ENCODE measurements at places on chromosomes 7 and 10.

DNA sequence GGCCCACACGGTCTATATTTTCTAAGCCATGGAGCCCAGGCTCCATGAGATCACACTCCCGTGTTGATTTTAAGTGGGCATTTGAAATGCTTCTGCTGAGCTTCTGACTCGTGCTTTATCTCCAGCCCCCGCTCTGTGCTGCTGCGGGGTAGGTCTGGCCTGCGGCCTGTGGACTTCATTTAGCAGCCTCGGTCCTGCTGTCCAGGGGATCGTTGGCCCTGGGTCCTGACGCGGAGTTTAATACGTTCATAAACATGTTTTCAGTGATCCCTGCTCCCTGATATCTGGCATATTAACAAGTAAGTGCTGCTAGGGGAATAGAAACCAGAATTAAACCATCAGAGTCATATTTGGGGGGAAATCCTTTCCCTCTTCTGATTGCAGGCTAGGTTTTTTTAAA is 540.3 kb upstream of the MGMT start:
- no peak for DNase-seq

- DNase-seq: no peak
These were observed 3.8 kb upstream of the CH25H start for GRCh38 chr10:89210794-89211425.

DNA sequence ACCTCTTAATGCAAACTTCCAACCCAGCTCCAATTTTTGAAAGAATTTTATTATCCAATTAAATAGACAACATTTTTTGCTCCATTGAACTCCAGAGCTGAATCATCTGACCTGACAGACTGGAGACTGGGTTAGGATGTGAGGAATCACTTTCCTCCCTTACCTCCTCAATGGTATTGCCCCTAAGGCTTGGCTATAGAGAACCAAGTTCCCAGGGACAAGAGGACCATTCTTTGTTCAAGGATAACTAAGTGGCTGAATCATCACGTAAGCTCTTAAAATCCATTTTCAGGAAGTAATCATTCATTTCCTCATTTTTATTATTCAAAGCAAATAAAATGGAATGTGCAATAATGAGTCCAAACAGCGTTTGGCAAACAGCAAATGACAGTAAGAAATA is 335.1 kb downstream of the GATA3 start:
- DNase-seq: no peak

- no peak for DNase-seq
These were observed 15.2 kb upstream of the DNAAF5 start for GRCh38 chr7:711093-711921.

DNA sequence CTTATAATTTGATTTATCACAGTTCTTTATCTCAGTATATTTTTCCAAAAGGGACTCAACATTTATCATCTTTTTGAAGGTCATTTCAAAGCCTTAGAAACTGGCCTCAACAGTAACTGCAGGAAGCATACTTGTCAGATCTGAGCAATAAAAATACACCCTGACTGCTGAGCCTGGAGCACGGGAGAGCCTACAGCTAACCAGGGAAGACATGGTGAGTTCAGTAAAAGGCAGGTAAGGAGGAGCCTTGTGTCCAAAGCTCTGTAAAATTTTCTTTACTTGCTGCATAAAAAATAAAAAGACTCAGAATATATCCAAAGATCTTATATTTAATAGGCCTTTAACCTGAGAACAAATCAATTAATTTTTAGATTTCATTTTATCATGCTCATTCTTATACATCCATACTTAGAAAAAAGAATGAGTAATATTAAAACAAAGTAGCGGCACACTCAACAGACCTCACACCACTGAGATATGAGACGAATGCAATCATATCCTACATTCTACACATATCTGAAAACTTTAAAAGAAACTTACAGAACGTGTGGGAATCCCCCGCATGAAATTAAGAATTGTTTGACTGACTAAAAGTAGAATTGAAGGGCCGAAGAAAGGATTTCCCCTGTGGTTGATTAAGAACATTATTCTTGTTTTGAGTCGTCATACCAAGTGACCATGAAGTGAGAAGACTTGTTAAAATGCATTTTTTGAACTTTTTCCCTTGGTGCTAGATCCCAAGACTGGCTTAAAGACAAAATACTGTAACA is 296.4 kb upstream of the MKLN1 start:
- no peak for DNase-seq

GRCh38 chr7:83934118-83934734 is 260.4 kb downstream of the SEMA3A start:
- no peak for DNase-seq

DNA sequence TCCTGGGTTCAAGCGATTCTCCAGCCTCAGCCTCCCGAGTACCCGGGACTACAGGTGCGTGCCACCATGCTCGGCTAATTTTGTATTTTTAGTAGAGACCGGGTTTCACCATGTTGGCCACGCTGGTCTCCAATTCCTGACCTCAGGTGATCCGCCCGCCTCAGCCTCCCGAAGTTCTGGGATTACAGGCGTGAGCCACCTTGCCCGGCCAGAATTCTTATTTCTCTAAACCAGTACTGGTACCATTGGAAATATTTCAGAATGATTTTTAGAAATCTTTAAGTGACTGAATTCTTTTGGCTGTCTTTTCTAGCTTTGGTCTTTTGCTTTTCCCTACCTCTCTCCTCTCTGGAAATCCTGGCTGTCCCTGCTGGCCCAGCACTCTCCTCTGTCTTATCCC is 2.8 kb downstream of the GNAI1 start:
- DNase-seq: no peak

- DNase-seq: no peak
These were observed 51.7 kb upstream of the NANOS1 start for GRCh38 chr10:118977835-118978234.

- no peak for DNase-seq
These were observed 88.4 kb downstream of the DNAJB6 start for GRCh38 chr7:157425137-157425731.

GRCh38 chr10:42753126-42753506 is 29.5 kb upstream of the BMS1 start:
- peak; percentile 43 for DNase-seq

GRCh38 chr10:70744617-70745143 is 40.5 kb downstream of the TBATA start:
- DNase-seq: no peak

GRCh38 chr7:143479055-143479766 is 1.5 kb downstream of the TAS2R41 start:
- DNase-seq: no peak

GRCh38 chr7:16916105-16916639 is 34.4 kb upstream of the AGR3 start:
- no peak for DNase-seq

DNA sequence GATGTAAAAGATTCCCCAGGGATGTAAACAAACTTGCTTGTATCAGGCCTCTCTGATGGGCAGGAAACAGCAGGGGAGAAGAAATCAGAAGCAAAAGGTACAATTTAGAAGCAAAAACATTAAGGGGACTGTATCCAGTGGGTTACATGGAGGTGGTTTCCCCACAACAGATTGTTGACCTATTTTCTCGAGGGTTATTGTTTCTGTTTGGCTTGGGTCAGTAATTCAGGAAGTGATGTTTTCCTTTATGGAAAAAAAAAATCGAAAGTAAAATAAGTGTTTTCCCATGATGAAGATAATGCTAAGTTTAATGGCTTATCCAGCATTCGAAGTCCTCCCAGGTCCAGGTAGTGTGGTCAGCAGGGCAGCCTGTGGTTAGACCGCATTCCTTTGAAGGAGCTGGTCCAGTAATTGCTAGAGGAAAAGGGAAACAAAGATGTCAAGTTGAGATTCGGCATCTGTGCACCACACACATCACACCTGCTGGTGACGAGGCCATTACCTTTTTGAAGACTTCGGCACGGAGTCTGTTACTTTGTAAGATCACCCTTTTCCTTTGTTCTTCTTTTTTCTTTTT is 37.3 kb upstream of the ADAM12 start:
- no peak for DNase-seq

GRCh38 chr7:121280656-121281055 is 48.1 kb upstream of the WNT16 start:
- no peak for DNase-seq

DNA sequence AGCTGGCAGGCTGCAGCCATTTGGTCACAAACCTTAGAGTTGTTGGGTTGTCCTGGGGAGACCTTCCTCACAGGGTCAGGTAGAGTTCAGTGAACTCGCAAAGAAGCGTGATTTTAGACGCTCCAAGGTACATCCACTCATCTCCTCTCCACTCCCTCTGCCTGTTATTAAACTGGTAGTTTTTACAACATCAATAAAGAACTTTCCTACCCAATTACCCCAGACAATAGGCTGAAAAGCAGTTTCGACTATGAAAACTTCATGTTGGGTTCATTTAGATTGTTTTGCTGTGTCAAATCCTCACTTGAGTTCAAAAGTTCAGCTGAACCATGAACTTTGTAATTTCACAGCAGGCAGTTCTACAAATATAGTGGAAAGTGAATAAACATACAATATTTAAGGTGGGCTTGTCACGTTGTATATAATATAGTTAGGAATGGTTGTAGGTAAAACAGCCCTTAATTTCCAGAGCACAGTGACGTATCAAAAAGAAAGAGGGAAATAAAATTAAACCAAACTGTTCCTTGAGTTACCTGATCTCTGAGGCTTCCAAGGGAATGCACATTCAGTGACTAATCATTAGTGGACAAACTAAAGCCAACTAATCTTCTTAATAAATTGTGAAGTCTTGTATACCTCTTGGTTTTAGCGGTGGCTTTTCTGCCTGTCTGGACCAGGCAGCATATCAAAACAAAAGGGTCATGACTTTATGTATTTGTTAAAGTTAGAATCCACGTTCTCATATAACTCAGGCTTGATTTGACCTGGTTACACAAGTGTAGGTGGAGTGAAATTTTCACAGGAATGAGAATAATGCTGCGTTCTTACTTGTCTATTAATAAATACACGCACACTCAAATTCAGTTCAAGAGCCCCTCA is 100.5 kb downstream of the CYP26A1 start:
- no peak for DNase-seq

GRCh38 chr7:84784450-84784849 is 402.4 kb downstream of the SEMA3D start:
- DNase-seq: no peak

GRCh38 chr7:34596887-34597286 is 61.1 kb upstream of the NPSR1 start:
- no peak for DNase-seq

- DNase-seq: no peak
These were observed 976 bp downstream of the NAT16 start for GRCh38 chr7:101179117-101179516.

DNA sequence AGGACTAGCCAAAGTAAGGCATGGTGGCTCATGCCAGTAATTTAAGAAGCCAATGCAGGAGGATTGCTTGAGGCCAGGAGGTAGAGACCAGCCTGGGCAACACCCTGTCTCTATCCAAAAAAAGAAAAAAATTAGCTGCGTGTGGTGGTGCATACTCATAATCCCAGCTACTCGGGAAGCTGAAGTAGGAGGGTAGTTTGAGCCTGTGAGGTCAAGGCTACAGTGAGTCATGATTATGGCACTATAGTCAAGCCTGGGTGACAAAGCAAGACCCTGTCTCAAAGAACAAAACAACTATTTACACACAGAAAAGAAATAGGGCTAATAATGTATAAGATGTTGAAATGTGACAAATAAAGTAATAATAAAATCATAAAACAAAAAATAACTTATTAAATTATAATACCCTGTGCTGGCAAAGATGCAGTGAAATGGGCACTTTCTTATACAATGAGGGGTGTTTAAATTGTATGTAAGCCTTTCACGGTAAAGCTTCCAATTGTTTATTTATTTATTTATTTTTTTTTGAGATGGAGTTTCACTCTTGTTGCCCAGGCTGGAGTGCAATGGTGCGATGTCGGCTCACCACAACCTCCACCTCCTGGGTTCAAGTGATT is 175.2 kb downstream of the TPST1 start:
- DNase-seq: no peak

DNA sequence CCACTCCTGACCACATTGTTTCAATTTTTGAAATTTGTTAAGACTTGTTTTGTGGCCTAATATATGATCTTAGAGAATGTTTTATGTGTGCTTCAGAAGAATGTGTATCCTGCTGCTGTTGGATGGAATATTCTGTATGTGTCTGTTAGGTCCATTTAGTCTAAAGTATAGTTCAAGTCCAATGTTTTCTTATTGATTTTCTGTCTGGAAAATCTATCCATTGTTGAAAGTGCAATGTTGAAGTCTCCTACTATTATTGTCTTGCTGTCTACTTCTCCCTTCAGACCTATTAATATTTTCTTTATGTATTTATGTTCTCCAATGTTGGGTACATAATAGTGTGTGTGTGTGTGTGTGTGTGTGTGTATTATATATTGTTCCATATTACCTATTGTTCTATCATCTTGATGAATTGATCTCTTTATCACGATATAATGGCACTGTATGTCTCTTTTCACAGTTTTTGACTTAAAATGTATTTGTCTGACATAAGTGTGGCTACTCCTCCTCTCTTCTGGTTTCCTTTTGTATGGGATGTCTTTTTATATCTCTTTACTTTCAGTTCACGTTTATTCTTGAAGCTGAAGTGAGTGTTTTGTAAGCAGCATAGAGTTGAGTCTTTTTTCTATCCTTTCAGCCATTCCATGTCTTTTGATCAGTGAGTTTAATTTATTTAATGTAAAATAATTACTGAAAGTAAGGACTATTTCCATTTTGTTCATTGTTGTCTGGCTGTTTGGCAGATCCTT is 61.3 kb downstream of the AKR1D1 start:
- DNase-seq: no peak

DNA sequence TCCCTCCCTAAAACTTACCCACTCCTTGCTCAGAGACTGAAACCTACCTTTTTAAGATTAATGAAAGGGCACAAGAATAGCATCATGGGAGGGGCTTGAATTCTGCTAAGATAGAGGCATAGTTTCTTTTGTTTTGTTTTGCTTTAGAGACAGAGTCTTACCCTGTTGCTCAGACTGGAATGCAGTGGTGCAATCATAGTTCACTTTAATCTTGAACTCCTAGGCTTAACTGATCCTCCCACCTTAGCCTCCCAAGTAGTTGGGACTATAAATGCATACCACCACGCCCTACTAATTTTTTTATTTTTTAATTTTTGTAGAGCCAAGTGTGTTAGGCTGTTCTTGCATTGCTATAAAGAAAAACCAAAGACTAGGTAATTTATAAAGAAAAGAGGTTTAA is 17.7 kb upstream of the DNMBP start:
- no peak for DNase-seq

GRCh38 chr10:76736815-76737618 is 900.6 kb downstream of the KCNMA1 start:
- DNase-seq: no peak

DNA sequence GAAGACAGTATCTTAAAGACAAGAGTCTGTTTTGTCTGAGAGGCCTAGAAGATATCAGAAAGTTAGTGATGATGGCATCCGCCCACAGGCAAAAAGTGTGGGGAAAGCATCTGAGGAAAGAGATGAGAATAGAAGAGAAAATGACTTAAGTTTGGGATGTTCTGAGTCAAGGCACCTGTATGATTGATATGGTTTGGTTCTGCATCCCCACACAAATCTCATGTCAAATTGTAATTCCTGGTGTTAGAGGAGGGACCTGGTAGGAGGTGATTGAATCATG is 568.2 kb upstream of the MGMT start:
- no peak for DNase-seq

GRCh38 chr10:128567551-128567950 is 441.3 kb upstream of the MKI67 start:
- no peak for DNase-seq

- no peak for DNase-seq
These were observed 304.5 kb upstream of the LRRN3 start for GRCh38 chr7:110786328-110786965.

All from stimulated activated CD4-positive, alpha-beta T cell treated with anti-CD3 and anti-CD28 coated beads, TNF-alpha, amount 100 ng/mL, for 1 hour (primary cell).